Suppressor macrophage treated with lipopolysaccharide for 1 hour (primary cell): ENCODE measurements at places on chromosomes 5 and 9.

- DNase-seq = no peak
These were observed 7.2 kb upstream of the TLR4 start for GRCh38 chr9:117697046-117697445.

DNA sequence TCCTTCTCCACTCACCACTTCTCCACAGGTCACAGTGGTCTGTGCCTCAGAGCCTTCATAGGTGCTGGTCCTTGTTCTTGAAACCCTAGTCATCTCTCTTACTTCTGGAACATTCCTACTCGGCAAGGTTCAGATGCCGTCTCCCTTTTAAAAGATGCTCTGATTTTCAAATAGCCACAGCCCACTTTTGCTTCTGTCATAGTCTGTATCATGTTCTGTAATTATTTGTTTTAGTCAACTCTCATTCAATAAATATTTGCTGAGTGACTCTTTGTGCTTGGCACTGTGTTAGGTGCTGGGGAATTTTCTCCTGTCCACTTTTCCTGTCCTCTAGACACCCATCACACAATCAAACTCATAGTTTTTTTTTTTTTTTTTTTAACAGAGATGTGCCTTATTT, 181.3 kb upstream of the IL12B start:
- no peak for DNase-seq

GRCh38 chr5:91177639-91178038, 205.5 kb downstream of the ARRDC3 start:
- DNase-seq = no peak

- peak; percentile 78 for DNase-seq
These were observed 55.3 kb downstream of the ERAP1 start for GRCh38 chr5:96752341-96753016.

DNA sequence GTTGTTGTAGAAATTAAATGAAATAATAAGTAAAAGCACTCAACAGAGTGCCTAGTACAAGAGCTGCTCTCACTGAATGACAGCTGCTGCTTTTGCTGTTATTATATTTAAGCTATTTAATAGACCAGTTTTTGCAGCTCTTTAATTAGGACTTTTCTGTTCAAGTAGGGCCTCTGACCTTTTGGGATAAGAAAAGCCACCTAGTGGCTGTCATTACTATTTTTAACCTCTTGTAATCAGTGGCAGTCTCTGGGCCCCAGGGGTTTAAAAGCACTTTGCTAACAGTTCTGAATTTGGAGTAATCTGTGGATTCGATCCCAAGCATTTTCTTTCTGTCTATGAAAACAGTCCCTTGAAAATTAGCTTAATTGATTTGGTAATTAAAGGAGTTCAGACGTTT, 121.1 kb downstream of the NUDT12 start:
- no peak for DNase-seq

GRCh38 chr5:181126841-181127240, 4.1 kb downstream of the OR2V1 start:
- no peak for DNase-seq

DNA sequence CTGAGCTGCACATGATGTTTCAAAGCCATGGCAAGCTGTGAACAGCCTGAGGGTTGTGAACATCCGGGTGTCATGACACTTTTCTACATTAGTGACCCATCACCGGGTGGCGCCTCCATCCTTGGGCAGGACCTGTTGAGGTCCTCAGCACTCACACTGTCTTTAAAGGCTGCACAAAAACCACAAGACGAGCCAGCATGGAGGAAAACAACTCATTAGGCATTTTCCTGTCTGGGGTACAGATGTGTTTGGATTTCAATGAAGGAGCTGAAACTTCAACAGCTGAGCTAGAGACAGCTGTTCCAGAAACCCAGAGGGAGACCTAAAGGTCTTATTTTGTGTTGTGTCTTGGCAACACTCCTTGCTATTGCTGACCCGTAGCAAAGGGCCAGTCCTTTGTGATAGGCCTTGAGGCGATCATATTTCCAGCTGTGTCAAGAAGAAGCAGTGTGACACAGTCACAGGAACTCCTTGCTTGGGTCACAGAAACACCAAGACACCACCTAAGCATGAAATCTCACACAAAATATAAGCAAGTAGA, 151.8 kb upstream of the VLDLR start:
- peak; percentile 15 for DNase-seq

- DNase-seq = no peak
These were observed 31.5 kb upstream of the ZCCHC9 start for GRCh38 chr5:81269751-81270393.

DNA sequence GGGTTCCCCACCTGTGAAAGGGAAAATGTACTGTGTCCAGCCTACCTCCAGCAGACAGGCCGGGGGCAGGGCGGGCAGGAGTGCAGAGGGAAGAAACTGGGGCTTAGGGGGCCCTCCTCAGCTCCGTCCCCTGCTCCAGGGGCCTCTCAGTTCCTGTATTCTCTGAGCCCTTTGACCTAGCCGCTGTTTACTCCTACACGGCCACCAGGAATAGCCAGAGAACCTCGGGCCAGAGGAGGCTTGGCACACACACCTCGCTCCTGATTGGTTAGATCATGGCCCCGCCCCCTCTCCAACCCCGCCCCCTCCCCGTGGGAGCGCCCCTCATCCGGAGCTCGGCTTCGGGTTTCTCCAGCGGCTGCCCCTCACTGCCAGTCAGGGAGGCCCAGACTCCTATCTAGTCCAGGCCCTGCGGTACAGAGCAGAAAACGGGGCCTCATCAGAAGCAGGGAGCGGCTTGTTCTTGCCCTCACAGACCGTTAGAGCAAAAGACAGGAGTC, 2.2 kb downstream of the ST6GALNAC6 start:
- DNase-seq = peak; percentile 82

DNA sequence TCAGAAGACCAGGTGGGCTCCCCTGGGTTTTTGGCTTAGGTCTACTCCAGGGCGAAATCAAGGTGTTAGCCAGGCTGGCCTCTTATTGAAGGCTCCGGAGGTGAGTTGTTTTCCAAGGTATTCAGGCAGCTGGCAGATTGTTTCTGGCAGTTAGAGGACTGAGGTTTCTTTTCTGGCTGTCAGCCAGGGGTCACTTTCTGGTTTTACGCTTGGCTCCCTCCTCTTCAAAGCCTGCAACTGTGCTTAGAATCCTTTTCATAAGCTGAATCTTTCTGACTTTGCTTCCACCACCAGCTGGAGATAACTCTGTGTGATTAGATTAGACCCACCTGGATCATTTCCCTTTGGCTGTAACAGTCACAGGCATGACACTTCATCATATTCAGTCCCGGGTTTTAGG, 24.6 kb downstream of the RFK start:
- DNase-seq = no peak

- DNase-seq = no peak
These were observed 320.2 kb downstream of the FAM170A start for GRCh38 chr5:119949426-119949999.

GRCh38 chr5:7876867-7877266, 7.9 kb downstream of the MTRR start:
- no peak for DNase-seq

DNA sequence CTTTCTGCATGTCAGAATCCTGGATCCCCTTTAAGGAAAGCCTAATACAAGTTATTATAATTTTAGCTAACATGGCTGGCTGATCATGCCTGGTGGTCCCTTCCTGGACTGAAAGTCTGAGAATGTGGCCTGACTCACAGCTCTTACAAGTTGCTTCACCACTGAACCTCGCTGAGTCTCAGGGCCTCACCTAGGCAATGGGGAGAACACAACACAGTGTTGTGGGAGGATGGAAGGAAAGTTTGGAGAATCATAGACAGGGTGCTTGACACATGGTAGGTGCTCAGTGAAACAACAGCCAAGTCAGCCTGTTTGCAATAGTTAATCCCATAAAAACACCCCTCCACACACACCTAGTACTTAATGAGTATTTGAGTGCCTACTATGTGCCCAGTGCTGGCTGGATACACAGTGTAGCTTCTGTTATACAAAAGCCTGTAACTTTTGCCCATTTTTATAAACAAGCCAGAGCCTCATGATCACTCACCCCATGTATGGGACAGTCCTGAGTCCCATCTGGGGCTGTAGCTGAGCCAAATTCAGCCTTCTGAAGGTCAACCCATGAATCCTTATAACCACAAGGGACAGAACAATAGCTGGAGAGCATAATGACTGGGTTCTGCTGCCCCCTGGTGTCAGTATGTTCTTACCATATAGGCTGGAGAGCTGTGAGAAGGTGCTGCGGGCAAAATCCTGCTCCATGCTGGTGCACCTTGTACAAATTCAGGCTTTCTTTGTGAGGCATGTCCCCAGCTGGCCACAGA, 3.9 kb downstream of the ACSL6 start:
- peak; percentile 93 for DNase-seq

DNA sequence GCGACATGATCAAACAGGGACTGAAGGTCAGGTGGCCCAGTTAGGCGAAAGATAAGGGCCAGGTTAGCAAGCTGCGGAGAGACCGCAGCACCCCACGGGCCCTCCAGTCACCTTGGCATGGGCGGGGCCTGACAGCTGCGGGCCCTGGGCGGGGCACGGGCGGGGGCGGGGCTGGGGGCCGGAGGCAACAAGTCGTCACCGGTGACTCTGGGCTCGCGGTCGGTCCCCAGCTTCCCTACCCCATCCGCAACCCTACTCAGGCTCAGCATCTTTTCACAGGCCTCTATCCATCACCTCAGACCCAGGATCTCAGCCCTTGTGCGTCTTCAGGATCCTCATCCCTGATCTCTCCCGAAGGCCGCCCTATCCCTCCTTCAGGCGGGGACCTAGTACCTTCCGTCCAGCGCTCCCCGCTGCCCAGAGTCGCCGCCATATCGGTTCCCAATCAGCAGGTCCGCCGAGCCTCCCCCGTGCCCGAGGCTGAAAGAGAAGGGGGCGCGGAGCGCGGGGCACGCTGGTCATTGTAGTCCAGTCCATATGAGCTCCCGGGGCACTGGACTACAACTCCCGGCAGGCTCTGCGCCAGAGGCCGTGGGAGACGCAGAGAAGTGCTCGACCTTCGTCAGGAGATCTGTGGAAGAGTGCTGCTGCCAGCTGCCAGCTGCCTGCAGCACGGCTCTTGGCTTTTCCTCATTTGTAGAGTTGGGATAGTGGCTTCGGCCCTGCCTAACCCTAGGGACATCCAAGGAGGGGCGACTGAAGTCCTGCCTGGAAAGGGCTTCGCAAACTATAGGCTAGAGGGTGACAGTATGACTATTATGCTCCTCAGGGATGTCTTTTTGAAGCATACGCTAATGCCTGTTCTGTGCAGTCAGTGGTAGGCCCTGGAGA, at the start of gene DNAJC18:
Gene DNAJC18 (minus strand): TSS at position 513 of the 891 bp plus-strand sequence. CDS start 80 bp downstream, at position 433.
- DNase-seq = peak; percentile 95

- DNase-seq = peak; percentile 7
These were observed 110.1 kb downstream of the CARTPT start for GRCh38 chr5:71829206-71829605.

DNA sequence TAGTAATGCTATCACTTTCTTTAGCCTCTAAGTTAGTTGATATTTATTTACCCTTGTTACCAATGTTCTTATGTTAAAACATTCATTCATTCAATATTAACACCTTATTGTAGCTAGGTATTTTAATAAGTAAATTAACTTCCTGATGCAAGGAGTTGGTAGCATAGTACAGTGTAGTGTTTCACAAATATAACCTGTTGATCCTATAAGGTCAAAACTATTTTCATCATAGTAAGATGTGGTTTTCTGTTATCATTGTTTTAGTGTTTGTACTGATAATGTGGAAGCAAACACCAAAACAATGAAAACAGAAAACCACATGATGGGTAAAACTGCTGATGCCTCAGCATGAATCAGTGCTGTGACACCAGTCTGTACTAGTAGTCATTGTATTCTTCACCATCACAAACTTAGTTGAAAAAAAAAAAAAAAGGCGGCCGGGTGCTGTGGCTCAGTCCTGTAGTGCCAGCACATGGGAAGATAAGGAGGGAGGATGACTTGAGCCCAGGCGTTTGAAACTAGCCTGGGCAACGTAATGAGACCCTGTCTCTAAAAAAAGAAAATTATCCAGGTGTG, 36.5 kb downstream of the ZCCHC7 start:
- peak; percentile 44 for DNase-seq

- DNase-seq = peak; percentile 79
These were observed 21.2 kb downstream of the SYK start for GRCh38 chr9:90822866-90823265.

DNA sequence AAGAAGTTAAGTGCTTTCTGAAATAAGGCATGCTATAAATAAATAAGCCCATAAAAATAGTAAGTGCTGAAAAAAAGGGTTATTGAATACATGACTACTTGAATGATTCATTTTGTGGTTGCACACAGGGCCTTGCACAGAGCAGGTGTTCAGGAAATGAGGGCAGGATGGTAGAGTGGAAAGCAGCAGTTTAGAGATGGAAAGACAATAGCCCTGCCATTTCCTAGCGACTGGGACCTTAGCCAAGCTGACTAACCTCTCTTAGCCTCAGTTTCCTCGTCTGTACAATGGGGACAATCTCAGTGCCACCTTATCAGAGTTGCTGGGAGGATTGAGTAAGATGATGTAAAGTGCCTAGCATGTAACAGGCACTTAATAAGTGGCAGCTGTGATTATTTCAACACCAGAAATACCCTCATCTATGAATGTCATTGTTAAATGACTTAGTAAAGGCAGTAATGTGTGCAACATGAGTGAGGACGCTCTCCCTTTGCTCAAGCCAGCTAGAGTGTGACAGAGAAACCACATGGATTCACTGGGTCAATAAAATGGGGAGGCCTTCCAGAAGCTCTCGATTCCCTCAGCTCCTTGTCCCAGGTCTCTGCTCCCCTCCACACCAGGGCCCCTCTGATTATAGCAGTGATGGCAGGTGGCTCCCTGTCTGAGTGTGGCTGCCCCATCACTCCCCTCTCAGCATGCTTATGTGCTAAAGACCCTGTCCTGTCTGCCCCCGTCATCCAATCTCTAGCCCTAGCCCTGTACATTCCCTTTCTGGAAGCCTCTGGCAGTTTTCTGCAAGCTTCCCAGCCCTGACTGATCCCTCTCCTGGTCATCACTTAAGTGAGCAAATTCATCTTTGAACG, 16.0 kb upstream of the PHF19 start:
- peak; percentile 81 for DNase-seq

DNA sequence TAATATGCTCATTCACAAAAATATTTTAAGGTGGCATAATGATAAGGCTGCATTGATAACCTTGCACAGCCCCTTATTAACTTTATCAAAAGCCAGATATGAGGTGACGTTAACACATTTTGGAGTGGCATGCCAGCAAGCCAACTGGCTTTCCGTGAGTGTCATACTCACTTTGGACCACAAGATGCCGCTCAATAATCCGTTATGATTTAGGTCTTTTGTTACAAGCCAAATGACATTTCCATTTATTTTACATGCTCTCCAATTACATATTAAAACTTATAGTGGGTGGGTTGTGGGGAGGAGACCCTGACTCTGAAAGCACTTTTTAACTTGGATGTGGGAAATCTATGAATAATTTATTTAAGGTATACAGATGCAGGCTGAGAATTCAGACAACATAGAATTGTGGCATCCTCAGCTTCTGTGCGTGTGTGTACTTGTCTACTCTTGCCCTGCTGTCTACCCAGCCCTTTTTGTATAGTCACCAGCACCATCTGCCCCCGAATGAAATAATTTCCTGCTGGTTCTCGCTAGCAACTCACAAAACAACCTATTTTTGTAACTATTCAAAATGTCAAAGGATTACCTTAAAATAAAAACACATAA, 305.1 kb downstream of the PSAT1 start:
- DNase-seq = peak; percentile 61

DNA sequence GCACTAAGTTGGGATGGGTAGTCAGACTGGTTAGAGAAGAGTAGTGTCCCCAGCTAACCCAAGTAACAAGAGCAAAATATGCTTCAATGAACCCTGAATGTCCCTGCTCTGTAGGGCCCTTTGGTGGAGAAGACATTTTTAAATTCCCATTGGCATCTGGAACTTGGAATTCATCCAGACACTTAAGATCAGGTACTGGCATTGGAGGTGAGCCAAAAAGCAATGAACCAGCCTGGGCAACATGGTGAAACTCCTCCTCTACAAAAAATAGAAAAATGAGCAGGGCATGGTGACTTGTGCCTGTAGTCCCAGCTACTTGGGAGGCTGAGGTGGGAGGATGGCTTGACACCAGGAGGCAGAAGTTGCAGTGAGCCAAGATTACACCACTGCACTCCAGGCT, 58.9 kb upstream of the ZNF618 start:
- no peak for DNase-seq
